ENCODE measurements at places on chromosomes 5 and 9.

DNA sequence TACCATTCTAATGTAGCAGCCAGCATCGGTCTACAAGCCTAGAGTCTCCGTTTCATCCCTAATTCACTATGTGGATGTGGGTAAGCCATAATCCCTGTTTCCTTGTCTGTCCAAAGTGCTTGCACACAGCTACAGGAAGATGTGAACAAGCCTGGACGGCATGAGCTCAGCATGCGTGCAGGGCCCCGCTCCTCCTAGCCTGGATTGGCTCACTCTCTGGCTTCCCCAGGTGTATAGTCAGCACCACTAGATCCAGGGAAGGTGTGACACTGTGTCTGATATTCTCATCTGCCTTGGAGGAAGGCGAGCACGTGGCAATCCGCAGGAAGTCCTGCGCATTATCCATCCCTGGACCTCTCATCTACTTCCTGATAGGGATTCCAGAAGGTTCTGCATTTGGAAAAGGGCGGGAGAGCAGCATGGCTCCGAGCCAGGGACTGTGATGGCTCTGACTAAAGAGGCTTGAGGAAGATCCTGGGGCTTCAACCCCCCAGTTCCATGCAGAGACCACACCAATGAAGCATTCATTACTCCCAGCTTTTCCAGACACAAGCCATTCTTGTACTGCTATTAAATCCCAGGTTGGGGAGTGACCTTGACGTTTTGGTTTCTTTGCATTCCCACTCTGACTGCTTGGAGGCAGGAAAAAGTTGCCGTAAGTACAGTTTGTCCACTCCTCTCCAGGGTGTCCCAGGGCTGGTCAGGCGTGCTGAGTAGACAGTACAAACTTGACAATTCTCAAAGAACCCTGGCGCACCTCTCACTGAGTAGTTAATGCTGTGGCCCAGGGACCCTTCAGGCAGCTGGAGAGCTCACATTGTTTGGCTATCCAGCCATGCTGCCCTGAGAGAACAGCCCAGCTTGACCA is 65.6 kb downstream of the PSD2 start:
- no peak for DNase-seq

DNA sequence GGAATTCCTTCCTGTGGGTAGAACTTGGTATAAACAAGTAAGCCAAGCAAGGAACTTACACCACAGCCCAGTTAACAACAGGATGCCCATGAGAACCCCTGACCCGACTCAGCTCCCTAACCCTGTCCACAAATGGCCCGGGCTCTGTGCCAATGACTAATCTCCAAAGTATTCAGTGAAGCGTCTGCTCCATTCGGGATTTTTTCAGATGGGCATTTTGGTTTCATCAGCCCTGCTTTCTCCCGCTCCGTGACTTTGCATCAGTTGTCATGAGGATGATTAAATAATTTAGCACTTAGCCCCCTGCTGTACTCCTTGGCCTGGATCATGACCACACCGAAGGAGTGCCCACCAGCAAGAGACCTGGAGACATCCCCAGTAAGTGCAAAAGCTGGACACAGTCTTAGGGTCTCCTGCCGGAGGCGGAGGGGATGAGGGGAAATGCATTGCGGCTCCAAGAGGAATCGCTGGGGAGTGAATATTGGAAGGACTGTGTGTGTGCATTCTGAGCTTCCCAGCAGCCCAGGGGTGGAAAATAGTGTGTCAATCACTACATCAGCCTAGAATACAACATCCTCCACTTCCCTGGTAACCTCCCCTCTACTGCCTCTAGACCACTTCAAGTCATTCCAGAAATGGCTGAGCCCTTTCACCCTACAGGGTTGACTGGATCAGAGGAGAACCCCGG is 41.4 kb upstream of the DNAH5 start:
- peak; percentile 91 for DNase-seq

- no peak for DNase-seq
These were observed 31.5 kb downstream of the PDGFRB start for GRCh38 chr5:150124111-150124557.

DNA sequence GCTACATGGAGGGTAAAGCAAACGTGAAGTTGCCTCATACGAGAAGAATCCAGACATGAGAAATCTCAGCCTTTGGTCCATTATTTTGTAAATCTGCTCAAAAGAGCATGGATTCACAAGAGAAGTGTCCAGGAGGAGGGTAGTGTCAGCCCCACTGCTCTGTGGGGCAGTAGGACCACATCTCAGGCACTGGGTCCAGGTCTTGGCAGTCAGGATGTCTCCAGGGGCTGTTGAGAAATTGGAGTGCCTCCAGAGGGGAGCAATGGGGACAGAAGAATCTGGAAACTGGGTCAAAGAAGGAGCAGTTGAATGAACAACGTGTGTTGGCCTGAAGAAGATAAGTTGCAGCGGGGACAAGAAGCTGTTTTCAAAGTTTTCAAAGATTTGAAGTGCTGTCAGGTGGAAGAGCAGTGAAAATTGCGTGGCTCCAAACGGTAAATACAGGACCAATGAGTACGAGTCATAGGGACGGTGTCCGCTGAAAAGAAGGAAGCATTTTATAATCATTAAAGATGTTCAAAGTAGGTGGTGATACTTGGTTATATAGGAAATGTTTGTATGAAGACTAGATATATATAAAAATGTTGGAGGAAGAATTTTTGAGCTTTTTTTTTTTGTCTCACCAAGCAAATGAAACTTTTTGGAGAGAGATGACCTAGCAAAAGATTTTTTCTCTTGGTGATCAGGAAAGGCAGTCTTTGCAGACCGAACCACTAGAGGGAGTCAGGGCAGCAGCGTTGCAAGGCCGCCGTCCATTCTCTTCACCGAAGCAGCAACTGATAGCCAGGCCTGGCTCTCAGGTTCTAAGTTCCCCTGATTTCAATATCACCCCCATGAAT is 57.1 kb upstream of the ZBED3 start:
- peak; percentile 71 for DNase-seq

DNA sequence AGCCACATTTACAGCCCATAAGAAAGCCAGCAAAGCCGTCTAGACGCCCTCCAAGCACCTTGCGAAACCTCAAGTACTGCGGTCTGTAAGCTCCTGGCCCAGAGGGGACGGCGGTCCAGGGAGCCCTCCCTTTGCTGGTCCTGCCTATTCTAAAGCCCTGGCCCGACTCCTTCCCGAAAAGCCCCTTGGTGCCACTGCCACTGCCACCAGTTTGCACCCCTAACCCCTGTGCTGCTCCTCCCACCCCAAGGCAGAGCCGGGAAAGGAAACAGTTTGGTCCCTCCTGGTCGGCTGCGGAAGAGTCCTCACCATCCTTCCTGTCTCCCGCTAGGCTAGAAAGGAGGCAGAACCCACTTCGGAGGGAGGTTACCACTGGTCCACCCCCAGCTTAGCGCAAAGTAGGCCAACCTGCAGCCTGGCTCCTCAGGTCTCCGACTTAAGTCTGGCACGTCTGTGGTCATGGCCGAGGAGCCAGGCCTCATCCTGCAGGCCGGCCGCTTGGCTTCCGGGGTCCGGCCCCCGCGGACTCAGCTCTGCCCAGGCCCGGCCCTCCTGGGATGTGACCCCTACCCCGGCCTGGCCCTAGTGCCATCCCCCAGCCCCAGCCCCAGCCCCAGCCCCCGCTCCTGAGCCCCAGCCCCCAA is 916 bp downstream of the TOR1A start:
- peak; percentile 24 for DNase-seq

DNA sequence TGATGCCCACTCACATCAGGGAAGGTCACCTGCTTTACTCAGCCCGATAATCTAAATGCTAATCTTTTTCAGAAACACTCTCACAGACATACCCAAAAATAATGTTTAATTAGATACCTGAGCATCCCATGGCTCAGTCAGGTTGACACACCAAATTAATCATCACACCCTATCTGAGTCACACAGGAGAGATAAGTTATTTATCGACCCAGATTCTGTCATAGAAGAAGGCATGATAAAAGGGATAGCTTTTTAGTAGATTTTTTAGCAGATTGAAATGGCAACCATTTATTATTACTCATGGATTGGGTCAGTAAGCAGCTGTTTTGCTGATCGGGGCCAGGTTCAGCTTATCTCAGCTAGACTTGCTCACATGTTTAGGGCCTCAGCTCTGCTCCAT is 97.8 kb upstream of the TYRP1 start:
- no peak for DNase-seq

DNA sequence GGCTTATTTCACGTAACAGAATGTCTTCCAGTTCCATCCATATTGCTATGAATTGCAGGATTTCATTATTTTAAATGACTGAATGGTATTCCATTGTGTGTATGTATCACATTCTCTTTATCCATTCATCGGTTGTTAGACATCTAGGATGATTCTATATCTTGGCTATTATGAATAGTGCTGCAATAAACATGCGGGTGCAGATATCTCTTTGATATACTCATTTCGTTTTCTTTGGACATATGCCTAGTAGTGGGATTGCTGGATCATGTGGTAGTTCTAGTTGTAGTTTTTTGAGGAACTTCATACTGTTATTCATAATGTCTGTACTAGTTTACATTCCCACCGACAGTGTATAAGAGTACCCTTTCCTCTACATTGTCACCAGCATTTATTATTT is 460.5 kb downstream of the MAN2A1 start:
- DNase-seq, result peak; percentile 84

GRCh38 chr5:169686137-169686536 is 49.1 kb downstream of the DOCK2 start:
- no peak for DNase-seq

DNA sequence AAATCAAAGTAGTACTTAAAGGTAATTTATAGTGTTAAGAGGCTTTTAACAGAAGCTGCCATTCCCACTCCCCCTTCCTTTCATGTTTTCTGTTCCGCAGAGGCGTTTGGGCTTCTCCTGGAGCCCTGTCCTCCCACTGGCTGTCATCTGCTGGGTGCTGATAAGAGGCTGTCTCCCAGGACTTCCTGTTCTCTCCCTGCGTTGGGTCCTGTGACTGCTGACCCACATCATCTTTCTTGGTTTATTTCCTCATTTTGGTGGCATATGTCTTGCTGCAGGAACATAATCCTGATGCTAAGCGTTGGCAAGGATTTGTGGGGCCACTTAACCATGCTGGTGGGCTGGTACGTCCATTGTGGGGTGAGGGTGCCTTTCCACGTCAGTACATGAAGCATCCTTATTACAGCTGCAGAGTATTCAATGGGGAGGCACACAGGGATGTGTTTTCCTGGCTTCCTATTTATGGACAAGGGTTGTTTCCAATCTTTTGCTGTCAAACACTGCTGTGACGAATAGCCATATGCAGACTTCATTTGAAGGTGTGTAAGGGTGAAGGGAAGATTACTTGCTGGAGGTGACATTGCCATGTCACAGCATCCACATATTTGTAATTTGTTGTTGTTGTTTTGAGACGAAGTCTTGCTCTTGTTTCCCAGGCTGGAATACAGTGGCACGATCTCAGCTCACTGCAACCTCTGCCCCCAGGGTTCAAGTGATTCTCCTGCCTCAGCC is 22.3 kb upstream of the RNF130 start:
- no peak for DNase-seq
